HAP-1 (cell line): ENCODE measurements at places on chromosomes 11 and 22.

GRCh38 chr11:83024270-83024854, 47.3 kb downstream of the RAB30 start:
- DNase-seq: no peak

GRCh38 chr22:39108487-39108886, 11.4 kb downstream of the APOBEC3H start:
- no peak for DNase-seq

- no peak for DNase-seq
These were observed 32.2 kb upstream of the AMOTL1 start for GRCh38 chr11:94735907-94736306.

- no peak for DNase-seq
These were observed 55.9 kb downstream of the PPFIA1 start for GRCh38 chr11:70326365-70326811.

- no peak for DNase-seq
These were observed 6.8 kb upstream of the CTSD start for GRCh38 chr11:1770528-1770927.

DNA sequence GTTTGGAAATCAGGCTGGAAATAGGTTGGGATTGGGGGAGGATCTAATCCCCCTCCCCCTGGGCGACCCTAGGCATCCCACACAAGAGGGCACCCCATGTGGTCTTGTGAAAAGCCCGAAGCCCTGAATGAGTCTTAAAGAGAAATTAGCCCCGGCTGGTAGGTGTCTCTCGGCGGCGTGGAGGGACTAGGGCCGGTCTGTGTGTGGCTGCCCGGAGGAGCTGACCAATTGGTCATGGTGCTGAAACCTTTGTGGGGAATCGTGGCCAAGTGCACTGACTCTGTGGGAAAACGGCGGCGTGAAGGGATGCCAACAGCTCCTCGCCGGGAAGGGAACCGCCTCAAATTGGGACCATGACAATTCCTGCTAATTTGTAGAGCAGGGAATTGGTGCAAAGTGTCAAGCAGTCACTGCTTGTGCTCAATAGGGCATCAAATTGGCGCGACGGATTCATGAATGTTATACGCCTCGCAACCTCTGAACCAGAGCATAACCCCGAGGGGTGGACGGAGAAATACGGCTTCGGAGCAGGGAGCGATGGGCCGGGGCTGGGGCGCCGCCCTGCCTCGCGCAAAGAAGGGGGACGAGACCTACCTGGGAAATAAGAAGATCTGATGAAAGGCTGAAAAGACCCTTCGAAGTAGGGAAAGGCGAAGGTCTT, 1.5 kb downstream of the DBX1 start:
- peak; percentile 25 for DNase-seq

DNA sequence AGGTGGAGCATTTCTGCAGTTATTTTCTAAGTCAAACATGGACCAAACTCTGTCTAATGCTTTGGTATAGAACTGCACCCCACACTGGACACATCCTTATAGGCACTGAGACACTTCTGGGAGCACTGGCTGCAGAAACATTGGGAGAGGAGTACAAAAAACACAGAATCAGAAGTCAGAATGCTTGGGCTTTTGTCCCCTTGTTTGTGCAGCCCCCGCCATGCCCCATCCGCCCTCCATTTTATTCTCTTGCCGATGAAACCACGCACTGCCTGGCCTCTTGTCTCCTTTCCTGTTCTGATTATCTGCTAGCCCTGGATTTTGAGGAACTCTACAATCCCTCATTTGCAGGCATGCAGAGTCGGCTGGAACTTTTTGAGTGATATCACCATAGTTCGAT, 1201.2 kb downstream of the TBC1D22A start:
- no peak for DNase-seq

DNA sequence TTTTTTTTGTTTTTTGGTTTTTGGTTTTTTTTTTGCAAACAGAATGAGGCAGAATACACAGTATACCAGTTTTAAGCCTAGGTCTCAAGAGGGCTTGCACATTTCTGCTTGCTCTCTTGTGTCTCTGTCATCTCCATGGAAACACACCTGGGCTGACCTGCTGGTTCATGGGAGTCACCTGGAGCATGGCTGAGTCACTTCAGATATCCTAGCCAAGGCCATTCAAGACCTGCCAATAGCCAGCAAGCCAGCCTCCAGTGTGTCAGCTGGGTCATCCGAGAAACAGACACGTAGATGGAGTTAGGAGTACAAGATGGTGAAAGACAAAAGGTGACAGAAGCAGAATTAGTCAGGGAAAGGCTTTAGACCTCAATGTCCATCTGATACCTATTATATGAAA, 124.2 kb upstream of the SEZ6L start:
- no peak for DNase-seq

- DNase-seq: no peak
These were observed 30.5 kb downstream of the WNT11 start for GRCh38 chr11:76175783-76176182.

DNA sequence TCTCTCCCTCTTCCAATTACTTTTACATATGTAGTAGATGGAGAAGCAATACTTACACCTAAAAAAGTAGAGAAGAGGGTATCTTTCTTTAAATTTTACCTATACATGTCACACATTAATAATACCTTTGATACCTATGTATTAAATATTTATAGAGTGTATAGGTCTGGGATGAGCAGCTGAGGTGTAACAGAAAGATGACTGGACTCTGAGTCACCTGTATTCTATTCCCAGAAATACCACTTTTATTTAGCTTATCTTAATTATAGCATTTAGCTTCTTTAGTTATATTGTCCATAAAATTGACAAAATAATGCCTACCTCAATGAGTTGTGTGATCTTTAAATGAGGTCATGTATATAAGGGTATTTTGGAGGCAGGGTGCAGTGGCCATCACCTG, 30.6 kb upstream of the YAP1 start:
- no peak for DNase-seq

DNA sequence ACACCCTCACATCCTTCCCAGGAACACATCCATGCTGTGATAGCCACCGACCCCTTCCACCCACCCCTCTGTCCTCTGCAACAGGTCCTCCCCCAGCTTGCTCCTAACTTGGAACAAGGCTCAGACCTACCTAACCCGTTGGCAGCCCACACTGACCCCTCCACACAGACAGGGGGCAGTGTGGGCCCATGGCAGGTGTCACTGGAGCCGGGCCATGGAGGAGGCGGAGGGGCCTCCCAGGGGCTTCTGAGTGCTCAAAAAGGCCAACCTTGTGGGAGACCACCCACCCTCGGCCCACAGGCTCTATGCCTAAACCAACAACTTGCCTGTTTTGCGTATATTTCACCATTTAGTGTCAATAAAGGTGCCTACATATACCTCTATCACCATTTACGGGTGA, 57.0 kb downstream of the CERK start:
- peak; percentile 18 for DNase-seq

GRCh38 chr11:68687986-68688385, 3.6 kb downstream of the GAL start:
- DNase-seq: peak; percentile 1
